ENCODE measurements at places on chromosomes 2 and 18. TPM values are rescaled to one million over a fixed set of nuclear protein-coding genes. Genes with fewer than 3 reads are reported as not detected.

Gene LGALSL
- 5.0 TPM for total RNA-seq

Gene ANKRD62
- total RNA-seq: not detected

Gene SLC9A4
- total RNA-seq: not detected

Gene SLC5A7
- not detected for total RNA-seq

Gene TNFAIP6
- total RNA-seq: 1.5 TPM

Gene POLE4
- total RNA-seq: 38.3 TPM

Gene COL4A4
- 0.17 TPM for total RNA-seq

Gene DTNA
- 11.7 TPM for total RNA-seq

Gene UGT1A8
- not detected for total RNA-seq

Gene ADCY3
- 26.8 TPM for total RNA-seq

Gene CNTNAP5
- not detected for total RNA-seq

Gene ITPRIPL1
- total RNA-seq: not detected

Gene SLC4A5
- 0.23 TPM for total RNA-seq

Gene NEB
- 0.06 TPM for total RNA-seq

Gene MFSD2B
- 0.72 TPM for total RNA-seq

Gene TNFRSF11A
- 0.17 TPM for total RNA-seq

Gene IL1R1
- 8.0 TPM for total RNA-seq

Gene ABCA12
- total RNA-seq: 0.04 TPM

Gene PROC
- total RNA-seq: 1.3 TPM

Gene GPR155
- total RNA-seq: 4.6 TPM

Gene AMER3
- total RNA-seq: not detected

Gene IL36B
- total RNA-seq: not detected

Gene NGEF
- total RNA-seq: 1.3 TPM

Gene ITSN2
- total RNA-seq: 5.5 TPM

Gene TUBB8B
- not detected for total RNA-seq

Gene REV1
- total RNA-seq: 9.3 TPM

Gene PLEKHB2
- 125 TPM for total RNA-seq

Gene DQX1
- total RNA-seq: not detected

Gene CLEC4F
- total RNA-seq: not detected

Gene SERPINB5
- total RNA-seq: not detected

Gene CFC1
- not detected for total RNA-seq
